ENCODE measurements at places on chromosomes 6 and 20.

DNA sequence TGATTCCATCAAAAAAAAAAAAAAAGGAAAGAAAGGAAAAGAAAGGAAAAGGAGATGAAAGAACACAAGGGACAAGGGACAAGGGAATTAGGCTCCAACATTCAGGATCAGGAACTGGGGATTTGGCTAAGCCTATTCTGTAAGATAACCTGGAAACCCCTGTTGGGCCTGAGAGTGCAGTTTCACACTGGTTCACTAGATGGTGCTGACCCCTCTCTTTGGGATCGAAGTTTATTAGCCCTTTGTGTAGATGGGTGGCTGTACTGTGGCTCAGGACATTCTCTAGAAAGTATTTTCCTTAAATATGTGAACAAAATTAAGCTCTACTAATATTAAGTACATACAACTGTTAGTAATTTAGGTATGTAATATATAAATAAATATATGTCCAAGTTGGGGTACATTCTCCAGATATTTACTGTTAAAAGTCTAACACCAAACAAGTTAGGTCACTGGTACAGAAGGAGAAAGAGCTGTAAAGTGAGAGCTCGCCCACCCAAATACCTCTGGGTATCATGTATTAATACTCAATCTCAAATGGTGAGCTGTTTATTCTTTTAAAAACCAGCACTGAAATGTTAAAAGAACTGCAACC lies 6.3 kb downstream of the OR2A4 start:
- peak; percentile 29 for DNase-seq

DNA sequence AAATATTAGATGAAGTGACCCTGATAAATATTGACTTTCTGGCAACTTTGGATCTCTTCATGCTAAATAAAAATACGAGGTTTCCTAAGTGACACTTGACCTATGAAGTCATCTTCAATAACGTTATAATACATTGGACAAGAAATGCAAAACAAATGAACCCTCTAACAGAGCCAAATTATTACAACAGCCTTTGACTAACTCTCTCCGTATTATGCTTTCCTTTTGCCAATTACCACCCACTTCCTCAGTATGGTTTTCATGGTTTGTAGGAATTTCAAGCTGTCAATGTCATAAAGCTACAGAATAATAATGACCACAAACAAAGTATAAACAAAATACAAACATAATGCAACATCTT lies 210.5 kb downstream of the MOXD1 start:
- DNase-seq: no peak

GRCh38 chr6:21588481-21589351 lies 4.8 kb upstream of the SOX4 start:
- DNase-seq: peak; percentile 14

DNA sequence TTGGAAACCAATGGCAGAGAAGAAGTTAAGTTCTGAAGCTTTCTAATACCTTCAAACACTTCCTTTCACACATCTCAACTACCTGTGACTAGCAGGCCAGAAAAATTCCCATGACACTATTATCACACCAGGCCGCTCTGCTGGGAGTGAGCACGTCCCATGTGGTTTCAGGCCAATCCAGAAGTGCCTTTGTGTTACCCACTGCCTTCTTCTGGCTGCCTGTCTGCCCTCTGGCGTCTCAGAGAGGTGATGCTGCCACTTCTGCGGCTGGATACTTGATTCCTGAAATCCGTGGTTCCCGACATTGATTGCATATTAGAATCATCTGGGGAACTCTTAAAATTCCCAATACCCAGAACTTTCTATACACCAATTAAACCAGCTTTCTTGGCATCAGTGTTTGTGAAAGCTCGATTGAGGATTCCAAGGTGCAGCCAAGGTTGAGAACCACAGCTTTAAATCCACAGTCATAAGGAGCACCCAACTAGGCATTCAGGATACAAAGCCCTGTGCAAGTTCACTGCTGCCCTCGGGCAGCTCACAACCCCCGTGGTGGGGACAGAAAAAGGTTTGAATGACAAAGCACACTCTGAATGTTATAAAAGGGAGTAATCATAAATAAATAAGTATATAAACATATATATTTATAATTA lies 65.6 kb downstream of the STMND1 start:
- DNase-seq: no peak

DNA sequence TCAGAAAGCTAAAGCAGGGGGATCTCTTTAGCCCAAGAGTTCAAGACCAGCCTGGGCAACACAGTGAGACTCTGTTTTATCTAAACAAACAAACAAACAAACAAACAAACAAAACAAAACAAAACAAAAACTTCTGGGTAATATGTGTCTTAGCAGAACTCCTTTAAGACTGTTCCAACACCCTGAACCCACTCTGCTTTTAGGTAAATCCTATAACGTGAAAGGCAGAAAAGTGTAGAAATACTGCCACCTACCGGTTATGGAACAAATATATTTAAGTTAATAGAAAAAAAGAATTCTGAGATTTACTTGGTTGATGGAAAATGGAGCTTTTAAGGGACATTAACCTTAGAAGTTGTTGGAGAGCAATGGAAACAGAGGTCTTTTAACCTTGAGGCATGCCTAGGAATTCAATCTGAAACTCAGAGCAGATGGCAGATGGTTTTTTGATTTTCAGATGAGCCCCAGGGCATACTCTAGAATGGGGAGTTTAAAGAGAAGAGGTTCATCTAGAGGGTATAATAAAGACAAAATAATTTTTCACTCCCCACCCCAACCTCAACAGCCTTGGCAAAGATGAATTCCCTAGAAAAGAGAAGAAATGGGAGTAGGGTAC lies 38.5 kb downstream of the SOD2 start:
- DNase-seq: peak; percentile 63

DNA sequence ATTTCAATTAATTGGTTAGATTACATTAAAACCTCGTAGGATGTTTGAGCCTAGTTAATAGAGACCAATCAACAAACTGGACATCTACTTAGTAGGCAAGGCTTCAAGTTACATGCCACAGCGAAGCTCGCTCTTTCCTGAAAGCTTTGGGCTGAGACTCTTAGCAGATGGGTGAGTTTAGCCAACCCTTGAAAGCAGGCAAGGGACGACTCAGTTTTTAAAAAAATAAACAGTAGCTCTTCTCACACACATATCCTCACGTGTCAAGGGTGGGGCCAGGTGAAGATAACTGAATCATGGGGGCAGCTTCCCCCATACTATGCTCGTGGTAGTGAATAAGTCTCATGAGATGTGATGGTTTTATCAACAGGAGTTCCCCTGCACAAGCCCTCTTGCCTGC lies 775 bp downstream of the MTFR2 start:
- no peak for DNase-seq
